Liver (tissue), 10 donors: ENCODE measurements at places on chromosomes 6 and 20. TPM values are rescaled to one million over a fixed set of nuclear protein-coding genes. Genes with fewer than 3 reads are reported as not detected.

- DNase-seq, result no peak
These were observed 92.2 kb upstream of the MPC1 start for GRCh38 chr6:166474721-166475565.

GRCh38 chr6:79066828-79067227 is 11.2 kb downstream of the PHIP start:
- DNase-seq, result no peak

- no peak for DNase-seq
These were observed 65.5 kb upstream of the F13A1 start for GRCh38 chr6:6386010-6386409.

GRCh38 chr20:6979621-6980020 is 212.1 kb downstream of the BMP2 start:
- no peak for DNase-seq

GRCh38 chr20:14599613-14600012 is 262.2 kb upstream of the FLRT3 start:
- no peak for DNase-seq

- DNase-seq, result no peak
These were observed 6.6 kb upstream of the TP53RK start for GRCh38 chr20:46695892-46696291.

- DNase-seq, result peak; percentile 41
These were observed 31.4 kb downstream of the COL11A2 start for GRCh38 chr6:33160728-33161344.

DNA sequence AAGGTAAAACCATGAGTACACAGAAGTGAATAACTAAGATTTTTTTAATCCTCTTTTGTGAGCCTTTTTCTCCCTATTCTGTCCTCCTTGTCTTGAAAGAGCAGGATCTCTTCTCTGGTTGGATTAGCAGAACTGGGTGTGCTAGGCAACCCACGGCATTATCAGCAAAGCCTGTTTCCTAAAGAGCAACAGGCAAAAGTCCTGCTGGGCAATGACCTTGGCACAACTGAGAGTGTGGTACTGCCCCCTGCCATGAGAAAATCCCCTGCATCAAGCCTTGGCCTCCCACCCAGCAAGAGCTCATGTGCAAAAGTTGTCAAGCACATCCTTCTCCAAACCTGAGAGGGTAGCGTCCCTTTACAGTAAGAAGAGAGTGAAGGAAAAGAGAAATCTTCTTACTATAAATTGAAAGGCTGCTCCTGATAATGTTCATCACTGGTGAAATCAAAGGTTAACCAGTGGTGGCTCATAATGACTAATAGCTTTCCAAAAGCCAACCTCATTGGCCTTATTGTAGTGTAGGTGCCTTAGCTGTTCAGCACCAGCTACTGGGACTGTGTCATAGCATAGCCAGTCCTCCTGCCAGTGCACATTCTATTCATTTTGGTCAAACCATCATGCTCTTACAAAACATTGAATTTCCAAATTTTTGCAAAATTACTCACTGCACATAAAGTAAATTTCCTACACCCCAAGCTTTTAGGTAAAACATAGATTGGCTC is 17.1 kb downstream of the KIF6 start:
- DNase-seq, result no peak

GRCh38 chr6:35381132-35381531 is 38.8 kb downstream of the PPARD start:
- DNase-seq, result no peak

DNA sequence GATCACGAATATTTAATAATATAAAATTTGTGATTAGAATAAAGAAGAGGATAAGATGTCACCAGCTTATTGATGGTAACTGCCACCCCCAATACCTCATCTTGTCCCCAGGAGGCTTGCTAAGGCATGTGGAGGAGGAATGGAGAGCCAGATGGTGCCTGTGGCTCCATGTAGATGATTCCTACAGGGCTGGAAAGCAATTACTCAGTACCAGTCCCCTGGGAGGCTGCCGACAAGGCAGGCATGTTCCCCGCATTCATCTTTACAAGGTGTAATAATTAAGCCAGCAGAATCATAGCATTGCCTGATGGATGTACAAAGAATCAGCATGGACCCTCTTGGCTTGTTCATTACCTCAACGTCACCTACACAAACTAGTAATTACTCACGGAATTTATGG is 155.3 kb downstream of the PLCB1 start:
- DNase-seq, result no peak

The PABPC1L gene
- total RNA-seq, result 4.7 TPM

The C20orf96 gene
- 1.2 TPM for total RNA-seq

- DNase-seq, result no peak
These were observed 9.3 kb upstream of the HLA-DQB2 start for GRCh38 chr6:32772656-32773055.

- no peak for DNase-seq
These were observed 108.7 kb upstream of the TMEM170B start for GRCh38 chr6:11428895-11429294.

The FERMT1 gene
- 0.42 TPM for total RNA-seq

The ITPR3 gene
- total RNA-seq, result 0.75 TPM

The OPRM1 gene
- not detected for total RNA-seq

GRCh38 chr6:154292855-154293519 is 63.6 kb downstream of the IPCEF1 start:
- DNase-seq, result no peak

The SLC26A8 gene
- total RNA-seq, result 0.09 TPM

DNA sequence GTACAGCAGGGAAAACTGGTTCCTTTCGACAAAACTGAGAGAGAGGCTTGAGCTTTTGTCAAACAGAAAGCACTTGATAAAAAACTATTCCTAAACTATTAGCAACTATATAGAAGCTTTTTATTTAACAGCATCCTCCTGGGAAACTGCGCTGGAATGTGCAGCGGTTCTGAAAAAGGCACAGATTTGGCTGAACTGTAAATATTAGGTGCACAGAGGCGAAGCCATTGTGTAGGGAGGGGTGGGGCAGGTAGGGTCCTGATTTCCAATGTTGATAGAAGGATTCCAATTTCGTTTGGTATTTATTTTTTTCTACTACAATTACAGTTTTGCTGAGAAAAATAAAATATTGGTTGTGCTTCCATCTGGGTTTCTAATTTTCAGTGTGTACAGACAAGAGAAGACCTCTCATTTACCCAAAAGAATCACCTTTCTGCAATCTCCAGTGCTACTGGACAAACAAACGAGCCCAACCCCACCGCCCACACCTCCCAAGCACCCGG is 698 bp upstream of the SH3BGRL2 start:
- DNase-seq, result no peak

The AIF1 gene
- total RNA-seq, result 46.8 TPM

The NCOA6 gene
- total RNA-seq, result 5.4 TPM

GRCh38 chr6:34018026-34018425 is 127.9 kb downstream of the GRM4 start:
- no peak for DNase-seq

The GSTA2 gene
- 2.0 TPM for total RNA-seq

- DNase-seq, result no peak
These were observed 63.8 kb upstream of the FABP7 start for GRCh38 chr6:122715725-122716124.

The SLC22A16 gene
- 0.08 TPM for total RNA-seq

DNA sequence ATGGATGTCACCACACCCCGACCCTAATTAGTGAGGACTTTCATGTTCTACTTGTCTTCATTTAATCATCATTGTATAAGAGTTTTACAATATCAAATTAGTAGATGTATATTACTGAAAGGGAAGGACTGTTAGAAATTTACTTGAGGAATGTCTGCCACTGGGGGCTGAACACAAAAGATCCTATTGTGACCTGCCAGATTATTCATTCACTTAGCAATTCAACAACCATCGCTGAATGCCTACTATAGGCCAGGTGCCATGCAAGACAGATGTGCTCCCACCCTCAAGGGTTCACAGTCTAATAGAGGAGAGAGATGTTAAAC is 8.0 kb upstream of the RBCK1 start:
- DNase-seq, result no peak

The HLA-DOA gene
- 3.0 TPM for total RNA-seq

The PTCHD4 gene
- total RNA-seq, result 0.65 TPM

DNA sequence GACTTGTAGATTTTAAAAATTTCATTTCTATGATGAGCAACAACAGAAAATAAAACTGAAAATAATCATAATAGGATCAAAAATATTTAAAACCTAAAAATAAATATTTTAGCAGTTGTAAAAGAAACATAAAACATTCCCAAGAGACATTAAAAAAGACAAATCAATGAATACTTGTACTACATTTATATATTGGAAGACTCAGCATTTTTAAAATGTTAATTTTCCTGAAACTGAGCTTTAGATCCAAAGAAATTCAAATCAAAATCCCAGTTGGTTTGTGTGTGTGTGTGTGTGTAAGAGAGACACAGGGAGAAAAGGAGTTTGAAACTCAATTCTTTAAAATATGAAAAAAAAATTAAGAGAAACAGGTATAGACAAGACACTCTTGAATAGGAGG is 38.7 kb upstream of the DSE start:
- no peak for DNase-seq

DNA sequence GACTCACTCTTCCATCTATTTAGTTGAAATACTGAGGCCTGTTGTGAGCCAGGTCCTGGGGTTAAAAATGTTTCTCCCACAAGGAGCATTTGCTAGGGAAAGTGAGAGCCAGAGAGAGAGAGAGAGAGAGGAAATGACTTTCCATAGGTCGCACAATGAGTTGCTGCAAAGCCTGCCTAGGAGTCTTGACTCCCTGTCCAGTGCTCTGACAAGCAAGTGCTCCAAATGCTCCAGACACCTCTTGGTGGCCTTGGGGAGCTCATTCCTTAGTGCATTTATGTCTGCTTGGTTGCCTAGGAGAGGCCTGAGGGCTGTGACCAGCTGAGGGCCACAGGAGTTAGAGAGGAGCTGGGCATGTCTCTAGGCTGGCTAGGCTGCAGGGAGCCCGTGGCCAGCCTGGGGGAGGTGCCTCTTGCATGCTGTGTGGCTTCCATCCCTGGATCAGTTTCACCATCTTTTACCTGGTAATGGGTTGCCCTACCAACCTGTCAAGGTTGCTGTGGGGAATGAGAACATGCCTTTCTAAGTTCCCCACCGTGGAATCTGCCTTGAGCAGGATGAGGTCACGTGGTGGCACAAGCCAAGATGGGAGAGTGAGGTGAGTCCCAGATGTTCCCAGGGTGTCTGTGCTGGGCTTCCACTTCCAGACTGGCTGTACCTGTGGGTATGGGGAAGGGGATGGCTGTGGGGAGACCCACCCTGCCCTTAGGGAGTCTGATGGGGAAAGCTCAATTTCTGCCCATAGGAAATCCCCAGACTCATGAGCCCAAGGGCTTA is 105.0 kb downstream of the VEGFA start:
- no peak for DNase-seq

DNA sequence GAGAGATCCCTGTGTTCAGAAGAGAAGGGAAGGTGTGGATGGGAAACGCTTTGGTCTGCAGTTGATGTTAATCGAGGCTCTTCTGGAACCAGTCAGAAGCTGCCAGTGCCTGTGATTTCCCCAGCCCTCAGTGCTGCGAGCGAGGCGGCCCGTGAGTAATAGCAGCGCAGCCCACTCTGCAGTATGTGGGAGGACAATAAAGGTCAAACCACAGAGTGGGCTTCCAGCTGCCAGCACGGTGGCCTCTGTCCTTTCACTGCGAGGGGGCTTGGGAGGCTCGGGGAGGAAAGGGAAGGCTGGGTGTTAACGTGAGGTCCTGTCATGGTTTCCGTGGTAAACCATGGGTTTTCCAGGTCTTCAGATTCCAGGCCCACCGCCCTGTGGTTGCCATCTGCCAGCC is 32.3 kb upstream of the TAGAP start:
- no peak for DNase-seq

DNA sequence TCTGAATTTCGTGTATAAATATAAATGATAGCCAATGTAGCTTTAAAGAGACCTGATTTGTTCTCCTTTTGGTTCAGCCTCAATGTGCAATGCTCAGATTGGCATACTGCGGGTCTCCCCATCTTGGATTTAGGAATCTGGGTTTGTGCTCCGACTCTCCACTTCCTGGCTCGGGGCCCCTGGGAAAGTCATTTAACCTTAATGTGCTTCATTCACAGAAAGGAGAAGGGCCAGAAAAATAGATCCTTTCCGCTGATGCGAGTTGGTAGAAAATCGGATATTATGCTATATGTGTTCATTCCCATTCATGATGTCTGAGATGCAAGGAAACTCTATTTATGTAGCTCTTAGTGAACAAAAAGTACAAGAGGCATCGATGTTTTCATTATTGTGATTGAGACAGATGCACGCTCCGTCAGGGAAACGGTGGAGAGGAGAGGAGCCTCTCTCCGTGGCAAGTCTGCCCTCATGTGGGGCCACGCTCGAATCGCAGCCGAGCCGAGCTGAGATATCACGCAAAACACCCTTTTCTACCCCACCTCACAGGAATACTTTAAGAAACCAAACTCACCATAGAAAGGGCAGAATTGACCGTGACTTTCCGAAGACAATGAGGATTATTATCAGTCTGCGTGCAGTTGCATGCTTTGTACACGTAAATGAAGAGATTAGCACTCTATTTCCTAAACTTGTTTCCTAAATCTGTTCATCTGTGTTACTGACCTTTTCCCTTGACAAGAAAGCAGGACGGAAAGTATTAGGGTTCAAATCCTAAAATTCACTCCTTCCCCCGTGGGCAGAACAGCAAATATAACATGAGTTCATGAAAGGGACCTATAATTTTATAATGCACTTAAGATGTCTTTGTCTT is 136.6 kb downstream of the COL9A1 start:
- peak; percentile 46 for DNase-seq

The OR2H1 gene
- not detected for total RNA-seq

- peak; percentile 71 for DNase-seq
These were observed 1.3 kb downstream of the MAN1A1 start for GRCh38 chr6:119348096-119348747.

DNA sequence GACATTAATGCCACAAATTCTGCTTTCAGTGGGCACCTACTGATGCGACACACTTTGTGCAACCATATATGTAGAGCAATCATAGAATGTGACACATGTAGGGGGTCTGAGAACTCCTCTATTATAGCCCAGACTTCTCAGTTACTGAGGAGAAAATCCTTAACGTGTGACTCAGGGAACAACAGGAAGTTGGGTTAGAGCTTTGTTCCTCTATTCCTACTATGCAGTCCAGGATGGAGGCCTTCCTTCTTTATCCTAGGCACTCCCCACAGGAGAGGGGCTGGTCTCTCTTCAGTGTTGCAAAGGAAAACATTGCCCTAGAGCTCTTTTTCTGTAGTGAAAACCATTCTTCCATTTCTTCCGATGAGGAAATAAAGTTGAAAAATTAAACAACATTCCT is 39.6 kb upstream of the RCAN2 start:
- DNase-seq, result no peak
